Astrocyte of the hippocampus (primary cell): ENCODE measurements at places on chromosomes 3 and 15.
A peak's percentile ranks its signal among the peaks of the same experiment; 100 is the strongest.

DNA sequence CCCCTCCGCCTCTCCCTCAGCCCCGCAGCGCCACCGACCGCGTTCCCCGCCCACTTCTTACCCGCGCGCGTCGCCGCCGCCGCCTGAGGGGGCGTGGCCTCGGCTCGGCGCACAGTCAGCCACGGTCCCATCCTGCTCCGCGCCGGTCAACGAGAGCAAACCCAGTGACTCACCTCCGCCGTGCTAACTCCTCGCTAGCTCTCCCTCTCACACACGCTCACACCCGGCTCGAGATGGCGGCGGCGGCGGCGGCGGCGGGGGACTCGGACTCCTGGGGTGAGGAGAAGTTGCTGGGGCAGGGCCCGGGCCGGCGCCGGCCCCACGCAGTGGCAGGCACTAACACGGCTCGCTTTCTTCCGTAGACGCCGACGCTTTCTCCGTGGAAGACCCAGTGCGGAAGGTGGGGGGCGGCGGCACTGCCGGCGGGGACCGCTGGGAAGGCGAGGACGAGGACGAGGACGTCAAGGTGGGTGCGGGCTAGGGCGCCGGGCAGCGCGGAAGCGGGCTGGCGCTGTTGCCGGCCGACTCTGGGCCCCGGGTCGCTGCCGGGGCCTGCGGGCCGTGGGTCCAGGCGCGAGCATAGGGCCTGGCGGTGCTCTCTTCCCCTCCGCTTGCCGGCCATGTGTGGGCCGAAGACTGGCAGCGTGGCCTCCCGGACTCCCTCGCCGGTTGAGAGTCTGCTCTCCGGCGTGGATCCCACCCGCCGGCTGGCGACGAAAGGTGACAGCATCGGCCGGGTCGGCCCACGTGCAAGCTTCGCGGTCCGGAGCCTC is at the start of gene EIF3J:
Gene EIF3J, plus strand, starts transcription at position 186 of the 773 bp plus-strand sequence. Its CDS starts 48 bp downstream, at position 234.
- DNase-seq, result peak; percentile 99

DNA sequence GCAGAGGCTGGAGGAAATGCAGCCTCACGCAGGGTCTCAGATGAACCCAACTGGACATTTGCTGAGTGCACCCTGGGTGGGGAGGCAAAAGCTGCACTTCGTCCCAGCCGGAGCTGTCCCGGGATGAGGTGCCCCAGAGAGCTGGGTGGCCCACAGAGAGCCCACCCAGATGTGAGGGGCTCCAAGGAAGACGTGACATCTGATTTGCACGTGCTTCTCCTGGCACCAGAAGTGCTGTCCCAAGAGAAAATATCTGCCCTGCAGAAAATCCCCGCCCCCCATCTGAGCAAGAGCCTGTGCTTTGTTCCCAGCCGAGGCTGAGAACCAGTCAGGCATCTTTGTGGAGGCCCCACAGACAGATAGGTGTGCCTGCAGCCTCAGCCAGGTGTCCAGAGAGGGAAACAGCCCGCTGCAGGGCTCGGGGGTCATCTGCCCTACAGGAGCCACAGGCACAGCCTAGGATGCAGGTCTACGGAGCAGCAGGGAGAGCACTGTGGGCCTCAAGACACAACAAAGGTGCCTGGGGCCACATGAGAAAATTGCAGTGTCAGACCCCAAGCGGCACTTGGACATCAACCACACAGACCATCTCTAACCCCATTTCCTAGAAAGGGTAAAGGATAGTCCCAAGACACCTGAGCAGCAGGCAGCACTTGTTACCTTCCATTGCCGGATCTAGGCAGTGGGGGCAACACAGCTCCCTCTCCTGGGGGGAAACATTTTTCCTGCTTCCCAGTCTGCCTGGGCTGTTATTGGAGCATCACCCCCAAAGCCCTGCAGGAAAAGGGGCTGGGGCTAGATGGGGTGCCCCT is 5.8 kb downstream of the TMIE start:
- DNase-seq, result no peak

- DNase-seq, result no peak
Observed at GRCh38 chr15:77037388-77038209, 33.3 kb downstream of the TSPAN3 start.

DNA sequence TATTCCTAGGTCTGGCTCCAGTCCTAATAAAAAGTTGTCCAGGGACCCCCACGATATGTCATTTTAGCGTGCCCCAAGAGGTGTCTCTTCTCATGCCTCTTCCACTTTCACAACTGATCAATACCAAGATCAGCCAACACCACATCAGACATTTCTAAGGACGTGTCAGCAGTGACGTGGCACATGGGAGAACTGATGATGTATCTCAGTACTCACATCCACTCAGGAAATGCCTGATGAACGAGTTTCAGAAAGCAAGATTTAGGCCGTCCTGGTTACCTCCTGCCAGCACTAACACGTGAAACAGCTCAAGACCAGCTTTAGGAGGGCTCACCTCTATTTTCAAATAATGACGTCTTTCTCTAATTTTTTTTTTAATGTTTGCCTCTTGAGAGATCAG is 19.6 kb downstream of the VGLL4 start:
- DNase-seq, result no peak

DNA sequence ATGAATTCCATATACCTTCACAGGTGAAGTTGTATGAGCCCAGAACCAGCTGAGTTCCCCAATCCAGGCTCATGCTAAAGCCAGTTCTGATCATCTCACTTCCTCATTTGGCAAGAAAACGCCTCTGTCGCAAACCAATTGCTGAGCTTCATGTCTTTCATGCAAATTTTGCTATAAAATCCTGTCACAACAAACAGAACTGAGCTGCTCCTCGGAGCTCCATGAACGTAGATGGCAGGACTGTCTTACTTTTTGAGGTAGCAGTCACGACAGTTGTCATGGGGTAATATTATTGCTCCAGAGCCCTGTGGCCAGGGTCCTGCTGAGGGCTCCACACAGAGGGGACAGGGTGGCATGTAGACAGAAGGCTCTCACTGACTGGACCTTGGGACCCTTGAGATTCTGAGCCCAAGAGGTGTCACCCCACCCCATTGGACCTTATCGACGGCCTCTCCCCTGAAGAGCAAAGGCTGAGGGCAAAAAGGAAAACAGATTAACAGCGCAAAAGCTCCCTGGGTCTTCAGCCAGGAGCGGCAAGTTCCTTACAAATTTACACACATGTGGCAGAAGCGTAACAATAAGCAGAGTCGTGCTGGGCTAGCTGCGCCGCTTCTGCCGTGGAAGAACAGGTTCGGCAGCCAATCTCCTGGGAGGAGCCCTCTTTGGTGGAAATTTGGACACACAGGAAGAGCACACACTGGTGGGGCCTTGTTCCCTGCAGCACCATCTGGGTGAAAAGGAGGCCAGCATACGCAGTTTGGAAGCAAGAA is 249.2 kb downstream of the OPA1 start:
- no peak for DNase-seq

DNA sequence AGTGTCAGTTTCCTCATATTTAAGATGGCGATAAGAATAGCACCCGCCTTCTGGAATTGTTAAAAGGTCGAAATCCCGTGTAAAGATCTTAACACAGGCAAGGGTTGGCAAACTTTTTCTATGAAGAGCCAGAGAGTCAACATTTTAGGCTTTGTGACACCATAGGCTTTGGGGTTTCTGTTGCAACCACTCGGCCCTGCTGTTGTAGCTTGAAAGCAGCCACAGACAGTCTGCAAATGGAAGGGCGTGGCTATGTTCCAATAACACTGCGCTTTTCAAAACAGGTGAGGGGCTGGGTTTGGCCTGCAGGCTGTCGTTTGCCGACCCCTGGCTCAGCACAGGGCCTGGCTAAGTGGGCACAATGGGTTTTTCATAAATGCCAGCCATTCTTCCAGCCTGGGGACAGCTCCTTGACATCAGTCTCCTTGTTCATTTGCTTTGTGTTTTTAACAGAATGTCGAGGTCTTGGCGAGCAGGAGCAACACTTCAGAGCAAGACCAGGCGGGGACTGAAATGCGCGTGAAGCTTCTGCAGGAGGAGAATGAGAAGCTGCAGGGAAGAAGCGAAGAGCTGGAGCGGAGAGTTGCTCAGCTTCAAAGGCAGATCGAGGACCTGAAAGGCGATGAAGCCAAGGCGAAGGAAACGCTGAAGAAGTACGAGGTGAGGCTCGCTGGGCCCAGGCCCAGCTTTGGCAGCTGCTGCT is 75.2 kb upstream of the MYZAP start:
- no peak for DNase-seq
